Kidney (tissue), 22 donors: ENCODE measurements at places on chromosomes 12 and 14. TPM values are rescaled to one million over a fixed set of nuclear protein-coding genes. Genes with fewer than 3 reads are reported as not detected.

GRCh38 chr12:123449249-123449733 is 8.6 kb upstream of the SNRNP35 start:
- H3K36me3 ChIP-seq: no peaks in the 10 kb centered on the region
- no peaks in the 10 kb centered on the region for H3K27me3 ChIP-seq
- peaks cover 5% of the 10 kb centered on the region for H3K4me1 ChIP-seq
- no peak for DNase-seq
- no peak overlapping the region for H3K27ac ChIP-seq
- no peak overlapping the region for H3K4me3 ChIP-seq

DNA sequence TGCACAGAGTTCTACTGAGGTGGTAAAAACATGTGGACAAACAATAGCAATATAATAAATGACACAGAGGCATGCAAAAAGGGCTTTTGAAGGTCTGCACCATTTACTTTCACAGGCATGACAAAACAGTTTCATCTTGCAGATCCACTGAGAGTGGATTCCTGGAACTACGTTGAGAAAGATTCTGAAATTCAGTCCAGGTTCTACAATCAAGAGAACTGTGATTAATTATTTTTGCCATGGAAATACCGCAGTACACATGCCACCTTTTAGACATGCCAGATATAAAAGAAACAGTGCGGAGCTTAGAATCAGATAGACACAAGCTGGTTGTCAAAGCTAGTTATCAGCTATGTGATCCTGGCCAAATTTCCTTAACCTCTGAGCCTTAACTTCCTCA is 4.8 kb downstream of the CSRP2 start:
- H3K4me3 ChIP-seq: no peak overlapping the region
- no peaks in the 10 kb centered on the region for H3K4me1 ChIP-seq
- DNase-seq: no peak
- no peaks in the 10 kb centered on the region for H3K36me3 ChIP-seq
- no peak overlapping the region for H3K27ac ChIP-seq

The ASCL1 gene
- total RNA-seq: not detected

The FAM181A gene
- not detected for total RNA-seq

DNA sequence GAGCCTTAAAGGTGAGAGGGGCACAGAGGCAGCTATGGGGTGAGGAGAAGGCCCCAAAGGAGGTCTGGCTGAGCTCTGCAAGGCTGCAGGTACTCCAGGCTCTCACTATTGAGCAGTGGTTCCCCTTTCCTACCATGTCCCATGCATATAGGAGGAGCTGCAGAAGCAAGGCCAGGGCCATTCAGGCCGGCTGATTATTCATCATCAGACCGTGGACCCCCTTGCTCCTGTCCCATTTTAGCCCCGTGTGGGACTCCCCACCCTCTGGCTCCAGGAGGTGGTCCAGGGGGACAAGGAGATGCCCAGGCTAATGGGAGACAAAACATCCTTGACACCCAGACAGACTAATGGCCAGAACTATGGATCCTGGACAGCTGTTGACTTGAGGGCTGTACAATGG is 3.1 kb downstream of the GPD1 start:
- H3K27ac ChIP-seq: no peak overlapping the region
- H3K36me3 ChIP-seq: peaks cover 6% of the 10 kb centered on the region
- DNase-seq: no peak
- H3K4me3 ChIP-seq: no peak overlapping the region
- H3K27me3 ChIP-seq: no peaks in the 10 kb centered on the region

GRCh38 chr14:68462683-68463082 is 330.2 kb downstream of the ZFP36L1 start:
- H3K27me3 ChIP-seq: no peaks in the 10 kb centered on the region
- H3K27ac ChIP-seq: no peak overlapping the region
- H3K4me3 ChIP-seq: no peak overlapping the region
- peaks cover 17% of the 10 kb centered on the region for H3K4me1 ChIP-seq
- H3K36me3 ChIP-seq: no peaks in the 10 kb centered on the region

DNA sequence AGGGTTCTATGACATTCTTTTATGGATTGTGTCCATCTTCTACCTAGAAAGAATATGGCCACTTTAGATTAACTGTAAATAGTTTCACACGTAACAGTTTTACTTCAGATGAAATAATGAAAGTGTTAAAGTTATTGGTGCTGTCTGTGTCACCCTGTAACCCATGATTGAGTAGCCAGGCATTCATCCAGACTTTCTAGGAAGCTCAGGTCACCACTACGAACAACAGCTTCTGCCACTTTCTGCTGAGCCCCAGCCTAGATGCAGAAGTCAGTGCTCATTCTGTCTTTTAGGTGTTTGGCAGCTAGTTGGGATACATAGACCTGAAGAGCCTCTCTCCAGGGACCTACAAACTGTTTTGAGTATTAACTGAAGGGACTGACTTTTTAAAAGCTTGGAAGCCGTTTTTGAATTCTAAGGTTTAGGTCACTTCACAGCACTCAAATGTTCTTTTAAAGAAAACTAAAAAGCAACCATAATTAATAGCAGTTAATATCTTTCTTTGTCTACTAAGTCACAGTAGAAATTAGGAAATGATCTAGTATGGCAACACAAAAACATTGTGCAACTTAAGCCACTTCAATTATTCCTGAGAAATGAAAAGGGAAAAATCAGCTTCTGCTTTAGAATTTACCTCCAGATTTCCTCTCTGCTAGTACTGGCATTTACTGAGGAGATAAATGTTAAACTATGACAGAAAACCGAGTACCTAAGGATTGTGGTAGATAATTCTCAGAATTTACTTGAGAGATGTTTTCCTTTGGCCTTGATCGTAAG is 266.9 kb downstream of the CCDC91 start:
- no peaks in the 10 kb centered on the region for H3K4me1 ChIP-seq
- H3K4me3 ChIP-seq: no peak overlapping the region
- no peak overlapping the region for H3K27ac ChIP-seq
- no peaks in the 10 kb centered on the region for H3K36me3 ChIP-seq
- no peak for DNase-seq
- no peaks in the 10 kb centered on the region for H3K27me3 ChIP-seq

DNA sequence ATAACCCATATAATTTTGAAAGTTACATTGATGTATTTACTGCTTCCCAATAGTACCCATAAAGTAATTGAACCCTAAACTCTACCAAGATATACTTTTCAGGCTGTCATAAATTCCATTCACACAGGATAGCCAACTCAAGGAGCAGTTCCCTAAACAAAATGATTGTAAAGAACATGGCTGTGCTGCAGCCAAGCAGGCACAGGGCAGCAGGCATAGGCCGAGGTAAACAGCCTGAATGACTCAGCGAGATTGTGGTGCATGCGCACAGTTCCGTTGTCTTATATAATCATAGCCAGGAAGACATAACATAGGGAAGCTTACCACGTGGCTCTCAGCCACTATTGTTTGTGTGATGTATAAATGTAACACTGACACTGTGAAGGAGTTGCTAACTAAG is 344.9 kb downstream of the FSCB start:
- no peak overlapping the region for H3K27ac ChIP-seq
- DNase-seq: no peak
- H3K4me3 ChIP-seq: no peak overlapping the region
- no peaks in the 10 kb centered on the region for H3K4me1 ChIP-seq
- no peaks in the 10 kb centered on the region for H3K27me3 ChIP-seq

The TAS2R42 gene
- total RNA-seq: not detected

DNA sequence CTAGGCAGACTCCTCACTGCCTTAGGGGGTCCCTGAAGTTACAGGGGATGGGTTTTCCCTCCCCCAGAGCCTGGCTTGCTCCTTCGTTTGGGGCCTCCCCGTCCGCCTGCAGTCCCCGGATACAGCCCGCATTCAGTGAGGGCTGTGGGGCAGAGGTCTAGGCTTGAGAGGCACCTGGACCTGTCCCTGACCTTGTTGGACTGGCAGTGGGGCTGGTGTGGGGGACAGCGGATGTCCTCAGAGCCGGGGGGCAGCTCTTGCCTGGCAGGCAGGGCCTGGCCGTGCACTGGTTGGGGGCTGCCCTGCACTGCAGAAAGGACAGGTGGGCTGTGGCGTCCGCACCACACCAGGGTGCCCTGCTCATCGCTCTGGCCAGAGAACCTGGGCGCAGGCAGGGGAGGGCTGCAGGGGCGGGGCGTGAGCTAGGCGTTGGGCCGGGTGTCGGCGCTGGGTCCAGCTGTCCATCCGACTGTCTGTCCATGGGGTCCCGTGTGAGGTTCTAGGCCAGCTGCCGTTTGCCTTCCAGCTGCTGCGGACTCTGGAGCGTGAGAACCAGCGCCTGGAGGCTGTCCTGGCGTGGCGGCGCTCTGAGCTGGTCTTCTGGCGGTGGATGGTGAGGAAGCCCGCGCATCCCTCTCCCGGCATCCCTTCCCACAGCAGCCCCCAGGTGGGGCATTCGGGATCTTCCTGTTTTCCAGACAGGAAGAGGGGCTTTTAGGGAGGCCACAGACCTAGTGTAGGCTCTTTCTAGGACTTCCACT is 6.0 kb downstream of the TEDC1 start:
- H3K4me3 ChIP-seq: no peak overlapping the region
- H3K27ac ChIP-seq: no peak overlapping the region
- no peaks in the 10 kb centered on the region for H3K27me3 ChIP-seq
- no peaks in the 10 kb centered on the region for H3K4me1 ChIP-seq

The GRIN2B gene
- total RNA-seq: 0.63 TPM

The LRFN5 gene
- total RNA-seq: 1.5 TPM

DNA sequence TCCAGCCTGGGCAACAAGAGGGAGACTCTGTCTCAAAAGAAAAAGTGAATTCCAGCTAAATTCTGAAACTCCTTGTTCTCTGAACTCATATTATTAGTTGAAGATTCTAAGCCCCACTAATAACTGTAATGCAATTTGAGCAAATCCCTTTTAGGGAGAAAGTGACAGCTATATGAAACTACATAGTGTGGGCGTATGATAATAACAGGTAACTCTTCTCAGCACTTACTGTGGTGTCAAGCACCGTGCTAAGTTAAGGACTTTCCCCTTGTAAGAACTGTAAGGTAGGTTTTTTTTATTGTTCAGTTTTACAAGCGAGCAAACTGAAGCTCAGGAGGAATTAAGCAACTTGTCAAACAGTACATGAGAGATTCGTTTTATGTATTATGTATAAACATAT is 5.4 kb downstream of the ANKRD13A start:
- no peaks in the 10 kb centered on the region for H3K27me3 ChIP-seq
- H3K4me3 ChIP-seq: no peak overlapping the region
- H3K36me3 ChIP-seq: no peaks in the 10 kb centered on the region
